ENCODE measurements at places on chromosomes 4 and X.

DNA sequence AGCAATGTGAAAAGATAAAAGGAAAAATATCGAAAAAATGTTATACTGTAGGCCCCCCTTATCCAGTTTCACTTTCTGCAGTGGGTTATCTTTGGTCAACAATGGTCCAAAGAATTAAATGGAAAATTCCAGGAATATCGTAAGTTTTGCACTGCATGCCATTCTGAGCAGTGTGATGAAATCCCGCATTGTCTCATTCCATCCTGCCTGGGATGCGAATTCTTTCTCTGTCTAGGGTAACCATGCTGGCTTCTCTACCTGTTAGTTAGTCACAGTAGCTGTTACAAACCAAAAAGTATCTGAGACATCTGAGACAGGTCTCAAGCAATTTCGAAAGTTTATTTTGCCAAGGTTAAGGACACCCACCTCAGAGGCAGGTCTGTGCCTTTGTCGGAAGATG lies 170.3 kb downstream of the COX18 start:
- DNase-seq = no peak

DNA sequence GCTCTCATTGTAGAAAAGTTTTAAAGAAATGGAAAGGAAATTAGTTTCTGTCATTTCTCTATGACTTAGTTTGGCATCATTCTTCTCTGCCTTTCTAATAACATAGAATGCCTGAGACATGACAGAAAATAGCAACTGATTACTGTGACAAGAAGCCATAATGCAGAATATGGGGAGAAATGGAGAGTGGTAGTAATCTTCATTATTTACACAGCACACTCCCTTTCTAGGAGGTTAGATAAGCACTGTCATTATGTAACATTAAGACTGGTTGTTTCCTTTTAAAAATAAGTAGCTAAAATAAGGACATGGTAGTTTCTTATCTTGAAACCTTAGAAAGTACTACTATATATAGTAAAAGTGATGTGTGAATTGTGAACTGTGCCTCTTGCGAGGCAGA lies 1227.9 kb upstream of the PABPC4L start:
- no peak for DNase-seq

- no peak for DNase-seq
Observed at GRCh38 chrX:125298871-125299270, 20.8 kb upstream of the TEX13C start.

GRCh38 chr4:32929796-32930699 lies 2209.9 kb downstream of the PCDH7 start:
- no peak for DNase-seq

DNA sequence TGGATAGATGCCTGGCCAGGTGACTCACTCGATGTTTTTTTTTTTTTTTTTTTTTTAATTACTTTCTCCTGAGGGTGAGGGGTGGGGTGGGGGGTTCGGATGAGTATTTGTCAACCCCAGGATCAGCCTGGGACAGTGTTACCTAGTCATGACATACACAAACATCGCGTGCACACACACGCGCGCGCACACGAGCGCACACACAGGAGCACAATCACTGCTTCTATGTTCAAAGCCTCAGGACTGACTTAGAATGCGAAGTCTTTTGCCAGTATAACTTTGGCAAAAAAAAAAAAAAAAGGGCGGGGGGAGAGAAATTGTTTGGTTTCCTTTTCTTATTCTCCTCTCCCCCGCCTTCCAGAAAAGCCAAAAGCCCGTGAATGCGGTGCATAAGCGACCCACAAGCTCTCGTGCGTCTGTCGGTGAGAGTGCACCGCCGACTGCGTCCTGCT lies 115.0 kb upstream of the TEX13C start:
- DNase-seq = no peak

DNA sequence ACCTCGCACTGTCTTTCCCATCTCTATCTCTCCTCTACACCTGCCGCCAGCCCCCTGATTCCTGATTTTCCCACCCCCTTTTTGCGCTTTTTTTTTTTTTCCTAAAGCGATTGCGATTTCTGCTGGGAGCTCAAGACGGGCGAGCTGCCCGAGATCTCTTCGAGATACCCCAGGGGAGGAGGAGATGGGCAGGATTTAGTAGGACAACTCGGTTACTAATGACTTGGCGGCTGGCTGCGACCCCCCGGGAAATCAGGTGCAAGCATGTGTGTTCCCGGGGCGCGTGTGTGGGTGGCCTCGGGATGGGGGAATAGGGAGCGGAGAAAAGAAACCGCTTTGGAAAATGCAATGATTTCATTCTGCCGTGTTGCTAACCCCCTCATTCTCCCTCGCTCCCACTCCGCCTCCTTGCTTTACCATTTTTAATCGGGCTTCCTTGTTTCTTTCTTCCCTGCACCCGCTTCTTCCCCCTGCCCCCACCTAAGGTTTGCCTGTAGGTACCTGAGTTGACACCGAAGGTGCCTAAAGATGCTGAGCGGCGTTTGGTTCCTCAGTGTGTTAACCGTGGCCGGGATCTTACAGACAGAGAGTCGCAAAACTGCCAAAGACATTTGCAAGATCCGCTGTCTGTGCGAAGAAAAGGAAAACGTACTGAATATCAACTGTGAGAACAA lies 4.4 kb downstream of the SLITRK2 start:
- DNase-seq = no peak

- peak; percentile 86 for DNase-seq
Observed at GRCh38 chr4:85717351-85717750, 242.4 kb downstream of the ARHGAP24 start.

DNA sequence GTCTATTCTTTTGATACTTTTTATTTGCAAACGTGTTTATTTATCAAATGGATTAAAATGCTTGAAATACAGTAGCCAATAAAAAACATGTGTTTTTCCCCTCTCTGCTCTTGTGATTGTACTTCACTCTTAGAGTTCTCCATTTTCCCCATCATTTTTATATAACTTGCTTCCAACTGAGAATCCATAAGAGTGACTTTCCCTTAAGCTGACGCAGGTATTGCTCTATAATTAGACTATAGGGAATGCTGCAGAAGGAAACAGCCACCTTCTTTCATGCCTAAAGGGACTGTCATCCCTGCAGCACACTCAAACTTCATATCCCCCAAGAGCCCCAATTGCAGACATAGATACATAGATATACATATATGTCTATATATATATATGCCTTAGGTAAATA lies 456.9 kb downstream of the ADGRL3 start:
- DNase-seq = no peak

GRCh38 chr4:83581411-83582288 lies 45.7 kb downstream of the GPAT3 start:
- no peak for DNase-seq

DNA sequence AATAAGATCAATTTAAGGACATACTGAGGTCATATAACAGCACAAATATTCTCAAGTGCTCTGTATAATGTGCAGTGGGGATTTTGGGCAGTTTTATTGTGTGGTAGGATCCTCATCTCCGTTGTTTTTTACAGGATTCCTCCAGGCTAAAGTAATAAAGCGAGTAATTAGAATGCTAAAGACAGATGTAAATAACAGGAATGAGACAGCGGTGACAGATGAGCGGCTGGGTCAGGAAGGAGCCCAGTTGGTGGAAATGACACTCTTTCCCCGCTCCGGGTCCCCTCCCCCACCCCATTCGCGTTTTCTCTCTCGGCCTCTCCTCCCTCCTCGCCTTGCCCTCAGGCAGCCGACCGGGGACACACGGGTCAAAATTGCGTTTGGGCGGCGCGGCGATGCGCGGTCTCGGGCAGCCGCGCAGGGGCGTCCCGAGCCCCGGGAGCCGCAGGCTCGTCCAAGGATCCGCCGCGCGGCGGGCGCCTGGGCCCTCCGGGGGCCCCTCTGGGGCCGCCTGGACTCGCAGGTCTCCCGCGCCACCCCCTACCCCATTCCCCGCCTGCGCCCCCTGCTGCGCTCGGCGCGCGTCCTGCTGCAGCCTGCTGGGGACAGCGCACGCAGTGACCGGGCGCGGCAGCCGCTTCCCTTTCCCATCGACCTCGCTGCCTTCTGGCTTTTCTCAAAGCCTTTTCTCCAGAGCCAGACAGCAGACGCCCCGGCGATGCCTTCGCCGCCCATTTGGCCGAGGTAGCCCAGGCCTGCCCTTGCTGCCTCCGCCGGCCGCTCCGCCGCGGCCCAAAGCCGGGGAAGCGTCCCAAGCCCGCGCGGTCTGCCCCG lies 16.2 kb downstream of the POU4F2 start:
- DNase-seq = no peak

- no peak for DNase-seq
Observed at GRCh38 chr4:152870606-152871005, 65.5 kb upstream of the FHDC1 start.

DNA sequence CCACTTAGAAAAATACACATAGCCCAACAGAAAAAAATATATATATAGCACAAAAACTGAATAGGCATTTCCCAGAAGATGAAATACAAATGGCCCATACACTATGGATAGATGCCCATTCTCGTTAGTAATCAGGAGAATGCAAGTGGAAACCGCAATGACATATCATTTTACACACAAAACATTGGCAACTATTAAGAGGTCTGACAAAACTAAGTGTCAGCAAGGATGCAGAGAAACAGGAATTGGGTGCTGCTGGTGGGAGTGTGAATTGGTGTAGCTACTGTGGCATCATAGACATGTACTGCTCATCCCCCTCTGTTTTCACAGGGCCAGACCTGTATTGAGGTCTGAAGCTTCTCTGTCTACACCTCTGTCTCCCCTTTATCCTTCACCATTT lies 320.0 kb downstream of the IDS start:
- no peak for DNase-seq

DNA sequence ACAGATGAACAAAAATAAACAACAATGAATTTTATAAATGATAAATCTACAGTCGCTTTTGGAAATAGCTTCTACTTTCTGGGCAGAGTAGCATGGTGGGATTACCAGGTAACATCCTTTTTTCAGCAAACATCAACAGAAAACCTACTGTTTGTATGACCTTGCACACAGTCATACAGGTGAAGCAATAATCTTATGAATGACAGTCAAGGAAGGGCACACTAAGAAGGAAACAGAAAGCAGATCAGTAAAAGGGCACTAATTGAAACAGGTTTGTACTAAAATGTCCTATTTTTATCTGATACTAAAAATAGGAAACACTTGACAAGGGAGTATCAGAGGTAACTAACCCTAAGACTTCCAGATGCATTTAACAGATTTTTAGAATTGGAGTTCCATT lies 108.9 kb downstream of the DLG3 start:
- DNase-seq = no peak

GRCh38 chr4:170386511-170386910 lies 296.8 kb upstream of the AADAT start:
- no peak for DNase-seq

- DNase-seq = no peak
Observed at GRCh38 chr4:54882616-54883015, 224.9 kb downstream of the KIT start.

- no peak for DNase-seq
Observed at GRCh38 chr4:46586566-46586965, 196.6 kb upstream of the GABRA2 start.

- peak; percentile 99 for DNase-seq
Observed at GRCh38 chr4:7842384-7843279, 97.0 kb downstream of the AFAP1 start.

GRCh38 chrX:94854251-94854650 lies 1180.2 kb downstream of the FAM133A start:
- no peak for DNase-seq

- DNase-seq = no peak
Observed at GRCh38 chr4:15744016-15744545, 34.0 kb upstream of the CD38 start.

DNA sequence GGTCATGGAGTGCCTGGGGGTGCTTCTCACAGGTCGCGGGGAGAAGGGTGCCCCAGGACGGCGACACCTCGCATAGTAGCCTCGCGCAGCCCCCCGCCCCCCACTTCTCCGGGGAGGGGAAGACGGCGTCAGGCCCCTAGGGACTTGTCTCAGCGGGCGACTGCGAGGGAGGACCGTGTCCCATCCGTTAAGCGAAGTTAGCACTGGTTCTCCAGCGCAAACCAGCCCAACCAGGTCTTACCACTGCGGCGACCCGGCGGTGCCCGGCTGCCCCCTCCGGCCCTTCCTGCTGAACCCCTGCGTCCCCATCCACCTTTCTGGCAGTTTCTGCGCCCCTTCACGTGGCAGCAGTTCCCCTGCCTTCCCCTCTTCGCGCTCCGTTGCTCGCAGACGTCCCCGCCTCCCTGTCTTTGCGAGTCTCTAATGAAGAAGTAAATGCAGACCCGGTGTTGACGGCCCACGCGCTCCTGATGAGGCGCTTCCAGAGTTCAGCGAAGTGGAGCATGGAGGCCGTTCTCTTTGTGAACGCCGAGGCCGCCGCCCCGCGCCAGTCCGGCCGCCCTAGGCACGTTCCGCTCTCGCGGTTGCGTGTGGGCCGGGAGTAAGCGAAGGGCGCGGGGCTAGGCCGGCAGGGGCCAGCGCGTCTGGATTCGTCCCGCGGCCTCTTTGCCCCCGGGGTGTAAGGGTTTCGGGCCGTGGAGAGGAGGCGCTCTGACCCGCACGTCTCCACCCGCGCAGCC lies 3.0 kb downstream of the SLIT2 start:
- DNase-seq = no peak

GRCh38 chrX:151151665-151152267 lies 24.6 kb upstream of the GPR50 start:
- peak; percentile 8 for DNase-seq

GRCh38 chr4:169727616-169728015 lies 30.1 kb downstream of the HPF1 start:
- no peak for DNase-seq

GRCh38 chrX:103607364-103608305 lies at the start of gene TCEAL3:
TSS of gene TCEAL3 (plus strand) at chrX:103607963. CDS start at chrX:103609065, 1,102 bp downstream.
- DNase-seq = no peak

GRCh38 chrX:133373386-133374079 lies 41.8 kb downstream of the GPC4 start:
- no peak for DNase-seq

GRCh38 chr4:31234494-31234893 lies 514.3 kb downstream of the PCDH7 start:
- no peak for DNase-seq

DNA sequence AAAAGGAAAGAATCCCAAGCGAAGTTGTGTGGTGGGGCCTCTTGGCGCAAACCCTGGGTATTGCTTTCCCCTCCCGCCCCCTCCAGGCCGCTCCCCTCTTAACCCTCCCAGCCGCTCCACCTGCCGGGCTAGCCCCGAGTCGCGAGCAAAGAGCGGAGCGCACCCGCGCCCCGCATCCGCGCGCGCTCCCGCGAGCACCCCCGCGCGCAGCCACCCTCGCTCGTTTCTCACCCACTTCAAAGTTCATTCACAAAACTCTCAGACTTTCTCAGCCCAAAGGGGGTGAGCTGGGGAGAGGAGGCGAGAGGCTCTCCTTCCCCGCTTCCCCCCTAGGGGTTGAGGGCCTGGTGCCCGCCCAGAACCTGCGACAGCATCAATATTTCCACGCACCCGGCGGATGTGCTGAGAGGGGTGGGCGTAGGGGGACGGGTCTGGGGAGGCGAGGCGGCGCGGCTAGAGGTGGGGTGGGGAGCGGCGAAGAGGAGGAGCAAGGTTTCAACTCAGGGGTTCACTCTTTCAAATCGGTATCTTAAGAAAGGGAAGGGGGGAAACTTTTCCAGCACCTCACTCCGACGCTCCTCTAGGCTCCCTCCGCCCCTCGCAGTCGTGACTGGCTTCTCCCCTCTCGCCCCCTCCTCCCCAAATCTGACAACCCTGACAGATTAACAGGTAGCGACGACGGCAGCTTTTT lies 1.8 kb downstream of the MAML3 start:
- DNase-seq = no peak

- no peak for DNase-seq
Observed at GRCh38 chrX:142549923-142550322, 344.8 kb upstream of the MAGEC2 start.

All from fibroblast of skin of left quadriceps (primary cell).